ENCODE measurements at places on chromosomes 3 and 15.

- DNase-seq = no peak
These were observed 42.7 kb upstream of the PRICKLE2 start for GRCh38 chr3:64267721-64268604.

GRCh38 chr15:38860674-38861073, 296.1 kb upstream of the RASGRP1 start:
- no peak for DNase-seq

- DNase-seq = no peak
These were observed 66.1 kb downstream of the CHCHD6 start for GRCh38 chr3:126770096-126770495.

DNA sequence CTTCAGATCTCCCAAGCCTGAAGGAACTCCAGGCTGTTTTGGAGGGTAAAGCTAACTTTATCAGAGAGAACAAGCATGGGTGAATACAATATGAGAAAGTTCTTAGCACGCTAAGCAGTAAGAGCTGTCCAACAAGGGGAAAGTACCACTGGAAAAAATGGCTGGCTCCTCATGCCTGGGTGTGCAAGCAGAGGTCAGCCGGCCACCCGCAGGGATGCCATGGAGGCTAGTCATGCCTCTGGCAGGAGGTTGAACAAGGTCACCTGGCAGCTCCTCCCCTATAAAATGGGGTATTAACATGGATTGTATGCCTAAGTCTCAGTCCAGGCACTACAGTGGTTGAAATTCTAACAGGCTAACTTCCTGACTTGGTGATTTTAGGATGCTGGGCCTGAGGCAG, 75.4 kb upstream of the SLC6A1 start:
- DNase-seq = no peak

- no peak for DNase-seq
These were observed 67.6 kb downstream of the TIGIT start for GRCh38 chr3:114361391-114361790.

GRCh38 chr3:99373088-99373845, 265.1 kb upstream of the COL8A1 start:
- DNase-seq = no peak

GRCh38 chr3:111913163-111913763, 54.2 kb downstream of the PHLDB2 start:
- DNase-seq = no peak

- DNase-seq = no peak
These were observed 194.5 kb downstream of the RBMS3 start for GRCh38 chr3:29475305-29475840.

DNA sequence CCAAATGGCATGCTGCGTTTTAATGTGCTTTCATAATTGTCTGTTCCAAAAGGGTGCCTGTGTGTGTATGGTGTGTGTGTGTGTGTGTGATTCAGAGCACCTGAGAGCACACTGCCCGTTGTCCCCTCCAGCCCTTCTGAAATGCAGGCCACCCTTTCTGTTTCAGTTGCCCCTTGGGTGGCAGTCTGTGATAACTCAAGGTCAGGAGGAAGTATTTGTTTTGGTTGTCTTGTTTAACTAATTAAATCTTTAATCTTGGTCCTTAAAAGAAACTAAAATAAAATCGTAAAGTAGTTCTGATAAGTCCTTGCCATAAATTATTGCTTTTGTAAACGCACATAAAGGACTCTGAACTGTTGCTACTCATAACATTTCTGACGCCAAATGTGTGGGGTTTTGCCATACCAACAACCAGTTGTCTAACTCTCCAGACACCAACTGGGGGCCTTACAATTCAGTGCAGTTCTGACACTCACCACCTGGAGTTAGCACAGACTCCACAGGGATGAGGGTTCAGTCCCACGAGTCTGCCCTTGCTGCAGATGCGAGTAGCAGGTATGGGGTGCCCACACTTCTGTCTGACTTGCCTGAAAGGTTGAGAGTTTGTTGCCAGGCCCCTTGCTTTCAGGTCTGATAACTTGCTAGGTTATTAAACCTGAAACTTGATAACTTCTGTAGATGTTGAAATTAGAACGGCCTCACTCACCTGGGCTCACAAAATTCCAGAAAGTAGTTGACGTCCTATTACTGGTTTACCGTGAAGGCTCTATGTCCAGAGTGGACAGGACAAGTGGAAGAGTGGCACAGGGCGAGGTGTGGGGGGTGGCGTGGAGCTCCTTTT, 157.3 kb downstream of the IGF1R start:
- no peak for DNase-seq

GRCh38 chr3:2923390-2923789, 186.8 kb downstream of the IL5RA start:
- no peak for DNase-seq

GRCh38 chr15:68658151-68658550, 79.4 kb downstream of the CORO2B start:
- no peak for DNase-seq

- DNase-seq = no peak
These were observed 51.3 kb downstream of the DRD3 start for GRCh38 chr3:114127517-114127916.

DNA sequence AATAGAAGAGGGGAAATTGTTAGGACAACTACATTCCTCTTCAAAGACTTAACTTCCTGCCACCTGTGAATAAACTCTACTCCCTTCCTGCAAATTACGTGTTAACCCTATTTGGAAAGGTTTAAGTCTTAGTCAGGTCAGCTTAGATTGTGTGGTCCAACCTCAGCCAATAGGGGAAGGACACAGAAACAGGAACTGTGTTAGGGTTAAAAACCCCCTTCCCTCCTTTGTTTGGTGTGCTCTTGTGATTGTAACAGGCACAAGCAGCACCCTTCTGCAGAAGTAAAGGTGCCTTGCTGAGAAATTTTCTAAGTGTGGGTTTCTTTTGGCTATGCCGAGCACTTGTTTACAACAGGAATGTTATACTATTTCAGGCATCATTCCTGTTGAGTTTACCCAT, 45.0 kb upstream of the FSTL1 start:
- DNase-seq = no peak

- no peak for DNase-seq
These were observed 6.7 kb downstream of the KBTBD13 start for GRCh38 chr15:65083262-65083701.

DNA sequence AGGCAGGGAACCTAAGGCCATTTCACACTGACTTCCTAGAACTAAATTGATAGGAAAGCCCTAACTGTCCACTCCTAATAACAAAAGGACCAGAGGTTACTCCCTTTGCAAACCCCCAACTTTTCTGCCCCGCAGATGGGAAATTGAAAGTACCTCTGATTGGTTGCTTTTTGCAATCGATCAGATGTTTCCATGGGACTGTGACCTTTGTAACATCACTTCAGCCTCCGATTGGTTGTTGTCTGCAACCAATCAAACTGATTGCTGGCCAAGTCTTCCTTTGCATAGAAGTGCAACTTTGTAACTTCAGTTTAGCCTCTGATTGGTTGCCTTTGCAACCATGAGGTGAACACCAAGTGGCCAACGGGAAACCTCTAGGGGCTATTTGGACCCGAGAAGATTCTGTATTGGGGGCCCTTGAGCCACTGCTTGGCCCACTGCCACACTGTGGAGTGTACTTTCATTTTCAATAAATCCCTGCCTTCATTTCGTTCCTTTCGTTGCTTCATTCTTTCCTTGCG, 11.3 kb upstream of the KNL1 start:
- no peak for DNase-seq

- DNase-seq = no peak
These were observed 22.0 kb upstream of the GNB5 start for GRCh38 chr15:52213206-52213605.

GRCh38 chr3:105798381-105798934, 70.4 kb downstream of the CBLB start:
- DNase-seq = peak; percentile 67

DNA sequence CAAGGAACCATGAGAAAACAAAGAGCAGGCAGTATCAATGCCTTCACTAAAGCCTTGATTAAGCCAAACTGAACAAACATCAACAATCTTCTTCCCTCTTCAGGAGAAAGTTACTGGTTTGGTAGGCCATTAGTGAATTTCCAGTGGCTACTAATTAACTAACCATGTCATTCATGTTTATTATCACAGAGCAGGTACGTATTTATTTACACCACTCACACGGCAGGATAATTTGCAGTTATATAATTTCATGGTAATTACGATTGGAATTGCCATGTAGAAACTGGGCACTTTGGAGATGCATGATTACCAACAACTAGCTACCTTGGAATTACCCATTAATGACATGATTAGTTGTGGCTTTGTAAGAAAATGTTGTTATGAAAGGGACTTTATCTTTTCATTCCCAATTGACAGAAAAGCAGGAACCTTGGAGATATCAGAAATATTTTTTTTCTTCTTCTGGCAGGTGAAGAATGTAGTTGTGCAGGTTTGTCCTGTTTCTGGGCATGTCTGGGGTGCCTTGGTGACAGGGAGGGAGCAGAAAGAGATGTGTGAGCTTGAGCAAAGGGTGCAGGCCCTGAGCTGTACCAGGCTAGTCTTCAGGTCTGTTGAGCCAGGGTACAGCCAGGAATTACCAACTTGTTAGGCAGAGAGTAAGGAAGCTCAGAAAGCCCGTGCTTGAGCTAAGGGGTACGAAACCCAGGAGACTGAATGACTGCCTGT, 310.7 kb downstream of the RORA start:
- no peak for DNase-seq

DNA sequence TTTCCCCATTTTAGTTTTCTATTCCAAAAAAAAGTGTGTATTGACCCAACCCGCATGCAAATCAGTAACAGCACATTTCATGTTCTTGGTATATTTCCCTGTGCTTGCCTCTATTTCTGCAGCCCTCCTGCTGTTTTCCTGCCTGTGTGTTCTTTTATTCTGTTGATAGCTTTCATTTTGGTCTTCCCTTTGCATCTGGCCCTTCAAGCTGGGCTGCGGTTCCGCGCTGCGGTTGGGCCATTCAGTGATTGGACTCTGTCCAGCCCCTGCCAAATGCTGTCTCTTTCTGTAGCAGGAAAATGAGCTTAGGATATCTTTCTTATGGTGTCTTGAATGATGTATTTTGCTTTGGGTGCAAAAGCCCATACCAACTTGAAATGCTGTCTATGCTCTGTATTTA, 49.9 kb downstream of the ZNF621 start:
- DNase-seq = no peak

DNA sequence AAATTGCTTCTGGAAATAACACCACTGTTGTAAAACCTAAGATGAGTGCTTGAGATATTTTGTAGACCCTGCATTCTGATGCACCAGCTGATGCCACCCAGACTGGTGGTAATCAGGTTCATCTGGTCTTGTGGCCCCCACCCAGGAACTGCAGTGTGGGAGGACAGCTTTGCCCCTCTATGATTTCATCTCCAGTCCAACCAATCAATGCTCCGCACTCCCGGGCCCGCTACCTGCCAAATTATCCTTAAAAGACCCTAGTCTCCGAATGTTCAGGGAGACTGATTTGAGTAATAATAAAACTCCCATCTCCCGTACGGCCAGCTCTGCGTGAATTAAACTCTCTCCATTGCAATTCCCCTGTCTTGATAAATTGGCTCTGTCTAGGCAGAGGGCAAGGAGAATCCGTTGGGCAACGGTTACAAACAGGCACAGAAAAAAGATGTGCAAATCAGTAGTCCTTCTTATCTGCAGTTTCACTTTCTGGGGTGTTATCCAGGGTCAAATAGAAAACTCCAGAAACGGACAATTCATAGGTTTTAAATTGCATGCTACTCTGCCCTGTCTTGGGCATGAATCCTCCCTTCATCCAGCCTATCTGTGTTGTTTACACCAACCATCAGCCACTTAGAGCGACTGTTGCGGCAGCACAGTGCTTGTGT, 29.2 kb upstream of the TRPM1 start:
- no peak for DNase-seq

- peak; percentile 35 for DNase-seq
These were observed 159.1 kb downstream of the CHL1 start for GRCh38 chr3:355622-356021.

DNA sequence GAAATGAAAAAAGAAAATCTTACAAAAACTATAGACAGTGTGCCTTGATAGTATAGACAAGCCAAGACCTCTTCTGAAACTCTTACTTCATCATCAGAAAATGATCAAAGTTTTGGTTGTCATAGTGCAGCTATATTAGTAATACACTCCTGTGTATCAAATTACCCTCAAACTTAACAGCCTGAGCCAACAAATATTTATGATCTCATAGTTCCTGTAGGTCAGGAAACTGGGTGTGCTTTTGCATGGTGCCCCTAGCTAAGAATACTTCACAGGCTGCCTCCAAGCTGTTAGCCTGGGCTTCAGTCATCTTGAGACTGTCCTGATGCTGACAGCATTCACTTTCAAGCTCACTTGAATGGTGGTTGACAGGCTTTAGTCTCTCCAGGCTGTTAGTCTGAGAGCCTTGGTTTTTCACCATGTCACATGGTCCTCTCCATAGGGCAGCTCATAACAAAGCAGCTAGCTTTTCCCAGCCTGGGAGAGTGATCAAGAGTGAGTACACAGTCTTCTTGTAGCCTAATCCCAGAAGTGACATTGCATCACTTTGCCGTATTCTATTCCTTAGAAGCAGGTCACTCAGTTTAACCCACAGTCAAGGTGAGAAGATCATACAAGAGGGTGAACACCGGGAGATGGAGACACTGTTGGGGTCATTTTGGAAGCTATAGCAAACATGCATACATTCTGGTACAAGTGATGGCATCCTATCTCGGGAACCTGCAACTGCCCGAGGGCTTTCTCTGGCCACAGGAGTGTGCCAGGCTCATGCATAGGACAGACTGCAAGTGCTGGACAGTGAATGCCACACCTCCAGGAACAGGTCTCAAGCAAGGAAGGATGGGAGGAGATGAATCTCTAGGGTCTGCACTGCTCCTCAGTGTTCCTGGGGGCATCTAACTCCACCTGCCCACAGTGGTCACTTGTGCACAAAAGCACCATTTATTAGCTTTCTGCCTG, 173.4 kb upstream of the CADPS start:
- no peak for DNase-seq

DNA sequence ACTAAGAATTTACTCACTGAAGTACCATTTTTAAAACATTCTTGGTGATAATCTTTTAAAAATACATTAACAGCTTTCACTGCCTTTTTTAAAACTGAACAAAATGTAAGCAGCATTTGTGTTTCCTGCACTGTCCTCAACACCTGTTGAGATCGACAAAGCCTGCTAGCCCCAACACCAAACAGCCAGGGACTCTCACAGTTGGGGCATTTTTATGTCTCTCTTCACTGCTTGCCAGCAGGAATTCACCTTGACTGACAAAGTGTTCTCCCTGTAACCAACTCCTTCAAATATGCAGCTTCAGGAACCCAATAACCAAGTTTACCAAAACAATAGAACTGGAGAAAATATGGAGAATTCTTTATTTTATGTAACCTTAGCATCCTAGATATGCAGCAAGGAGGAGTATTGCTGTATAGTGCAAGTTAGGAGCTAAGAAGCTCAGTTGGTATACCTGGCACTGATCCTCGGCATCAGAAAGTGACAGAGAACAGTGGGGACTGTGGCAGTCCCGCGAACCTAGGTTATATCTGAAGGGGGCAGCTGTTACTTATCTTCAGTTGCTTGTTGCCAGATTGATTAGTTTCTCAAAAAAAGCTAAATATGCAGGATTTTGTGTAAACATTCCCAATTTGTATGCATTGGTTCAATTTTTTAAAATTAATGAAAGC, 223.6 kb downstream of the CDIN1 start:
- no peak for DNase-seq

- peak; percentile 93 for DNase-seq
These were observed 10.3 kb upstream of the CD47 start for GRCh38 chr3:108100906-108101660.
